ENCODE measurements at places on chromosomes 13 and 19.

GRCh38 chr19:48967346-48968178 lies 2.5 kb downstream of the FTL start:
- peak; percentile 59 for DNase-seq

- DNase-seq, result no peak
These were observed 320.1 kb upstream of the MAB21L1 start for GRCh38 chr13:35796623-35797022.

DNA sequence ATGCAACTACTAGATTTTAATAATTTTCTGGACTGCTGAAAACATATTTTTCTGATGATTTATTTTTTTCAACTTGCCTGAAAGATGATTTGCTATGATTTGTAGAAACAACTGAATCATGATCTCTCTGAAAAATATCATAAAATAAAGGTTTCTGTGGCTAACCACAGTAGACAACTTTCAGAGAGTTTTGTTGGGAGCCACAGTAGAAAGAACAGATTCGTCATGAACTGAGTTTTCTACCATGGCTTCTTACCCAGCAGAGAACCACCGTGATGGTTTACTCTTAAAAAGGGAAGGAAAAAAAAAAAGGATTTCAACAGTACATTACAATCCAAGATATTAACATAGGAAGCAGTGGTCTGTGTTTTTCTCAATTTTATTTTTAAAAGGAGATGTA lies 18.0 kb downstream of the ZAR1L start:
- DNase-seq, result no peak

DNA sequence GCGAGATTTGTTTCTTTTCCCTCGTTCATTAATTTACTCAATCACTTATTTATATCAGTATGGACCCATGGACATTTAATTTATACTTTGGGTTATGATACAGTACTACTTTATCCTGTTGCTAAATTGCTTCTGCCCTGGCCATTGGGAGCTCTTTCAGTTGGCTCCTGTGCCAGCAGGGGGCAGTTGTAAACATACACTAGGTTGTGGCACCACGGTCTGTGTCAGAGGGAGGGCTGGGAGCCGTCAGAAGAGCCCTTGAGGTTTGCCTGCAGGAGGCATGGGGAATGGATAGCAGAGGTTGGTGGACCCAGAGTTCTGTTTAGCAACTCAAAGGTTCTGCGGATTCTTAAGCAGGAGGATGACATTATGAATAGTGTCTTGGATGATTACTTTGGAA lies 94.3 kb downstream of the ERCC5 start:
- no peak for DNase-seq

GRCh38 chr13:41006978-41007743 lies 12.0 kb downstream of the ELF1 start:
- DNase-seq, result no peak

- no peak for DNase-seq
These were observed 24.4 kb upstream of the CSNK1A1L start for GRCh38 chr13:37129866-37130265.

- DNase-seq, result no peak
These were observed 2.3 kb downstream of the TBXA2R start for GRCh38 chr19:3604227-3604986.

- no peak for DNase-seq
These were observed 754 bp upstream of the CHERP start for GRCh38 chr19:16542910-16543472.

DNA sequence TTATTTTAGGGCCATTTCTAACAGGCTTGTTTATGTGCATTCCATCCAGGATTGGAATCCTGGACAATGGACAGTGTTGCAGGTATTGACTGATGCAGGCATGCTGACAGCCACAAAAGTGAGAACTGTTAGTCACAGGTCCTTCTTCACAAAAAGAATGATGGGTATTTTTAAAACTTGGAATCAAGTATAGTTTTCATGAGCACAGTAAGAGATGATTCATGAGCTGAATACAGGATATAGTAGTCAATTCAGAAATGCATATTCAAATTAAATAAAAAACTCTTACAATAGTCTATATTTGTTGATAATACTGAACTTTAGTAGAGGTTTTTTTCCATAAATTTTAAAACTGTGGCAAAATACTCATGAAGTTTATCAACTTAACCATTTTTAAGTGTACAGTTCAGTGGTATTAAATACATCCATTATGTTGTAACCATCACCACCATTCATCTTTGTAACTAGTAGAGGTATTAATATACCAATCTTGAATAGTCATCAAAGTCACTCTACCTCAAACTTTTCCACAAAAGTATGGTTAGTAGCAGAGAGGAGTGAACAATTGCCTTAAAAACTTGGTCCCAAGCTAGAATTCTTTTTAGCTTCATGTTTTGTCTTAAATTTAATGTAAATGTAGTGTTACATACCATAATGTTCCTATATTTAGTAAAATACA lies 79.5 kb downstream of the KCNRG start:
- DNase-seq, result no peak

- no peak for DNase-seq
These were observed 764.4 kb downstream of the LIG4 start for GRCh38 chr13:107450931-107451330.

GRCh38 chr19:36086326-36086725 lies 24.6 kb upstream of the OVOL3 start:
- no peak for DNase-seq

- peak; percentile 74 for DNase-seq
These were observed 65.4 kb downstream of the GNG7 start for GRCh38 chr19:2636897-2637683.

DNA sequence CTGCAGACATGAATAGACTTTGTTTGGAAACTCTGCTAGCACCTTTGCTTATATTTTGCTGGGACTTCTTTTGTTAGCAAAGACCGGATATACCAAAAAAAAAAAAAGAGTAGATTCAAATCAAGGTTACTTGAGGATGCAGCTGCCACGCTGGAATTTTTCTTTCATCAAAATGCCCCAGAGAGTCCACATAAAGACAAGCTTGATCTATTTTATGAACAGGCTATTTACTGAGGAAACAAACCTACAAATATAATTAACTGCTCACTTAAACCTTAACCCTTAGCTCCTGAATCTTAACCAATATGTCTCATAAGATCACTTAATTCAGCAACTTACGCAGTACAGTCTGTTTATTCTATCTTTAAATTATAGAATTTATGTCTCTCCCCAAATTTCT lies 27.1 kb upstream of the DOCK9 start:
- DNase-seq, result no peak

- peak; percentile 55 for DNase-seq
These were observed 534 bp downstream of the STK24 start for GRCh38 chr13:98576200-98576945.

GRCh38 chr19:39208175-39208795 lies 4.2 kb upstream of the SYCN start:
- DNase-seq, result no peak

DNA sequence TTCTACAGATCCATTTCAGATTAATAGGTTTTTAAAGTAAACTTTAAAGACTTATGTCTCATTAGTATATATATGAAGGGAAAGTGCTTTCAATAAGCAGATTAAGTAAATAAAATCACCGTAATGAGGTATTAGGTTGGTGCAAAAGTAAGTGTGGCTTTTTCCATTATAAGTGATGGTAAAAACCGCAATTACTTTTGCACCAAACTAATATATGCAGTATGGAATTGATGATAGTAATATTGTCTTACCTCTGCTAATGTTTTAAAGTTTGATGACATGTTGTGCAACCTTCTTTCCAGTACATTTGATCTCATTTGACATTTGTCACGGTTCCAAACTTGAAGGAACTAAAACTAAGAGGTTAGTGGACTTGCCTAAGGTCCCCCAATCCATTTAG lies 1819.3 kb downstream of the PCDH9 start:
- no peak for DNase-seq

GRCh38 chr19:32387701-32388392 lies 17.7 kb upstream of the DPY19L3 start:
- DNase-seq, result no peak

- DNase-seq, result no peak
These were observed 383.3 kb downstream of the RFC3 start for GRCh38 chr13:34201050-34201913.

DNA sequence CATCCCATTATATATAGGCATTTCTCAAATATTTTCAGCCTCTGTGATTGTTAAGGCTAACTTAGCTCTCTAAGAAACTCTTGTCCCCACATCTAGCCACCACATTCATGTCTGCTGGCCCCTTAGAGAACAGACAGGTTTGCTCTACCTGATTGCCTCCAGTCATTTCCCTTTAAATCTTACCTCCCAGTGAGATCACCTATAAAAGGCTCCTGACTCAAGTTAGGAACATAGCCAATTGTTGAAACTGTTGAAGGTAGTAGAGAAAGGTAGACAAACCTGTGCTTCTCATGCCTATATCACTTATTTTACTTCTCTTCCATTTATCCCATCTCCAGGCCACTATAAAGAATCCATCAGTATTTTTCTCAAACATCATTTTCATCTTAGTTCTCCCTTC lies 771.4 kb downstream of the DIAPH3 start:
- no peak for DNase-seq

DNA sequence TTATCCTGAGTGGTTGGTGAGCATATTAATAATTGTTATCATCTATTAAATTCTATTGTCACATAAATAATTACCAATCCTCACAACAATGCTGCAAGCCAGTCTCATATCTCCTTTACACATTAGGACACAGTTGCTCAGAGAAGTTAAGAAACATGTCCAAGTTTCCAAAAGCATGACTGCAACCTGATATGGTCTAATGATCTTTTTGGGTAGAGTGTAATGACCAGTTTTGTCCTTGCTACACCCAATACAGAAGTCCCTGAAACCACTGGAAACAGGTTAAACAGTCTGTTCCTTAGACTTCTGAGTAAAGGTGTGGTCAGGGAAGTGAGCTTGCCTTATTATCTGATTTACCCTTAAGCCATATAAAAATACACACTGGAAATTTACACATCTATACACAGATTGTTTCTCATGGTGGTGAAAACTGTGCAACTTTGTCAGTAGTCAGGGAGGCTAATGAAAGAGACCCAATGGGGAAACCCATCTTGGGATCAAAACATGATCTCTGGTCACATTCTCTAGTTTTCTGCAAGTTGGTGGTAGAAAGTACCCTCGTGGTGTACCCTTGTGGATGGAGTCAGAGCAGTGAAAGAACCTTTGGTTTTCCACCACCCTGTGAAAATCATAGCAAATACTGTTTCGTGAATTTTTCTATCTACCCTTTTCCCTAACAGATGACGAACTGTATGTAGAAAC lies 146.0 kb upstream of the KLF12 start:
- no peak for DNase-seq

DNA sequence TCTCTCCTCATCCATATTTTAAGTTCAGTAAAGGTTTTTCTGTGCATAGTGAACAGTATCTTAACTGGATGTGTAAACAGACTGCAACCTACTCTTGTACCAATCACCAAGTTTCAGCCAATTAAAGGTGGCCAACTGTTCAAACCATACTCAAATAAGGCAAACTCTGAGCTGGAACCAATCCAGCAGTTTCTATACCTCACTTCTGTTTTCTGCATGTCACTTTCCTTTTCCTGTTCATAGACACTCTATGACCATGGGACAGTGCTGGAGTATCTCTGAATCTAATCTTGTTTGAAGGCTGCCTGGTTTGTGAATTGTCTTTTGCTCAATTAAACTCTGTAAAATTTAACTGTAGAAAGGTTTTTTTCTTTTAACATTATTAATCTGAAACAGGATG lies 470.3 kb upstream of the SLITRK6 start:
- DNase-seq, result no peak

DNA sequence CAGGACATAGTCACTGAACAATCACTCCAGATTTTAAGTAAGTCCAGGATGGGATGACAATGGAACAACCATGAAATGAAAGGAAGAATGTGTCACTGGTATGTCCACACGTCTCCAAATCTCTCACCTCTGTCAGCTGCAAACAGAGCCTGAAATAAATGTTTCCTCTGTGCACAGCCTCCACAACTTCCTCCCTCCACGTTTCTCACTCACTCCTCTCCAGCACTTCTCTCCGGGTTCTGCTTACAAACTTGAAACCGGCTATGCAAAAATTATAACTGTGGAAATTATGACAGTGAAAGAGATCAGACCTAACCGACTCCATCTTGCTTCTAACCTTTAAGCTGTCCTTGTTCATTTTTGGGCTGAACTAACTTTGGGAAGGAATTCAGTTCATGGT lies 35.0 kb upstream of the ALOX5AP start:
- DNase-seq, result no peak

- no peak for DNase-seq
These were observed 157.7 kb downstream of the ATP8A2 start for GRCh38 chr13:25529425-25529824.

GRCh38 chr19:13751436-13751835 lies 12.9 kb upstream of the MRI1 start:
- DNase-seq, result no peak

DNA sequence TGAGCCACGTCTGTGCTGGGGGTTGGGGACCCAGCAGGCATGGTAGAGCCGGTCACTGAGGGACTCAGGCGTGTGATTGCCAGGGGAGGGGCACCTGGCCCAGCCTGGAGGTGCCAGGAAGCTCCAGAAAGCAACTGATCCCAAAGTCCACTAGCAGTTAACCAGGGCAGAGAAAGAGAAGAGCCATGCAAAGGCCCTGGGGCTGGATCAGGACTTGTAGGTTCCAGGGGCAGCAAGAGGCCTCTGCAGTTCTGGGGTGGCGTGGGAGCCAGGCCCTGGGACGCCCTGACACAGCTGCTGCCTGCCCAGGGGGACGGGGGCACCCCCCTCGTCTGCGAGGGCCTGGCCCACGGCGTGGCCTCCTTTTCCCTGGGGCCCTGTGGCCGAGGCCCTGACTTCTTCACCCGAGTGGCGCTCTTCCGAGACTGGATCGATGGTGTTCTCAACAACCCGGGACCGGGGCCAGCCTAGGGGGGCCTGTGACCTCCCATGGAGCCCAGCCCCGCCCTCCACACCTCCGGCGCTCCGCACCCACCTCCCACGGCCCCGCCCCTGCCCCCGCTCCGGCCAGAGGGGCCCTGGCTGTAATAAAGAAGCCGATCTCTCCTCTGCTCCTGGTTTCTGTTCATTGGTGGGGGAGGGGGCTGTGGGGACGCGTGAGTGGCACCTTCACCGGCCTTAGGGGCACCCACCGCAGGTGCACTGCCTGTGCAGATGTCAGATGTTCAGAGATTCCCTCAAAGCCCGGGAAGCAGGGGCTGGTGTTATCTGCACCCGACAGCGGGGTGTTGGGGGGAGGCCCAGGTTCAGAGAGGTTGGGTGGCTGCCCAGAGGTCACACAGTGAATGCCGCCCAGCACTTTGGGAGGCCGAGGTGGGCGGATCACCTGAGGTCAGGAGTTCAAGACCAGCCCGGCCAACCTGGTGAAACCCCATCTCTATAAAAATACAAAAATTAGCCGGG lies 4.1 kb downstream of the AZU1 start:
- DNase-seq, result no peak

- DNase-seq, result no peak
These were observed 5.1 kb downstream of the UBE2S start for GRCh38 chr19:55402509-55402908.

- no peak for DNase-seq
These were observed 37.1 kb downstream of the MYO9B start for GRCh38 chr19:17112700-17113099.

- DNase-seq, result peak; percentile 70
These were observed 21.5 kb downstream of the EBPL start for GRCh38 chr13:49669735-49670309.

GRCh38 chr13:42047561-42048341 lies 697 bp upstream of the DGKH start:
- DNase-seq, result peak; percentile 54
